Lung (tissue), 17 donors: ENCODE measurements at places on chromosomes 7 and 10.

DNA sequence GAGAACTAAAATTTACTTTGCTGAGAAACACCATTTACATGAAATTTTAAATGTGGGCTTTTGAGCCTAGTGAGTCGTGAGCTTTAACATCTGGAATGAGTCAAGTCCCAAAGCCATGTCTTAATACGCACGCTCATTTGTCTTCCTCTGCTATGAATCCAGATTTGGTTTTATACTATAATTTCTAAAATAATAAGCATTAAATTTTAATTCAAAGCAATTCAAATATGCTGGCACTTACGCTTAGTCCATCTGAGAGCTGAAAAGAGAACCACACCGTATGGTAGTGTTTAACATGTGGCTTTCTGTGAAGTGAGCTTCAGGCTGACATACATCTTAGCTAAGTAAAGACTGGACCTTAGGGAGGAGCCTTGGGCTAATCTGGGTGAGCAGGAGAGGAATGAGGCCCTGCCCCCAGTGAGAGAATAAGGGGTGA lies 52.2 kb downstream of the CUBN start:
- no peak for DNase-seq

DNA sequence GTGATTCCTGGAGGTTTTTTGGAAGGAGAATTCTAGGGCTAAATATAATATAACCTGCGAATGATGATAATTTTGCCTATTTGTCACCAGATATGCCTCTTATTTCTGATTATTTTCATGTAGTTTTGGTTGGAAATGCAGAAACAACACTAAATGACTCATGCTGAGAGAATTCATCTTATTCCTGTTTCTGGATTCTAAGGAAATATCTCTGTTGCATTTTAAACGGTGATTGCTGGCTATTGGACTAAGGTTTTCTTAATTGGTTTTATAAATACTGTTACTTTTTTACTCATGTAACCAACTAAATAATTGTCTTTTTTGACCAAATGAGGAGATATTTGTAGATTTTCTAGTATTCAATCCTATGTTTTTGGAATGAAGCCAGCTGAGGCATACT lies 204.9 kb upstream of the NPSR1 start:
- DNase-seq: no peak

DNA sequence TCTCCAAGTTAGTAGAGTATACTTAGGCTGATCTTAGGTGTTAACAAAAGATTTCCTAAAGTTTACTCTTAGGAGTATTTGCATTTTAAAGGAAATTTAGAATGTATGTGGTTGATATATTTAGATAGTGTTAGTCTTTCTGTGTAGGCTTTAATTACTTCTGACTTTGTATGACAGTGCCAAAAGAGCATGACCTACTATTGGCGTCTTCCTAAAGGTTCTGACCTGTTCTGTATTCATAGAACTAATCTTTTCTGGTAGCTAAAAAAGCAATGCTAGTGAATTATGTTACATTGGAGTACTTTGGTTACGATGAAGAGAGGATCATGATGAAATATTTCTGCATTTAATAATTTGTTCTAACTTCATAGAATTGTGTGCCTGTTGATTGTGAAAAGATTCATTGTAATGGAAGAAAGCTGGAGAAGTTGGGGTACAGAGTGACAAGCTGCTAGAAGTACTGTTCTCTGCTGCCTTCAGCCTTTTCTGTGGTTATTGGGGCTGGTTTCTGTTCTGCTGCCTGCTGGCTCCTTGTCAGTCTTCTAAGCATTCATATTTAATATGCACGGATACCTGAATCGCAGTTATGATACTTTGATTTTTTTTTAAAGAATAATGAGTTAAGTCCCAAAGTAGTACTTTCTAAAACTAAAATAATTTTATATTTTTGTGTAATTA lies 13.2 kb downstream of the WAC start:
- DNase-seq: no peak

DNA sequence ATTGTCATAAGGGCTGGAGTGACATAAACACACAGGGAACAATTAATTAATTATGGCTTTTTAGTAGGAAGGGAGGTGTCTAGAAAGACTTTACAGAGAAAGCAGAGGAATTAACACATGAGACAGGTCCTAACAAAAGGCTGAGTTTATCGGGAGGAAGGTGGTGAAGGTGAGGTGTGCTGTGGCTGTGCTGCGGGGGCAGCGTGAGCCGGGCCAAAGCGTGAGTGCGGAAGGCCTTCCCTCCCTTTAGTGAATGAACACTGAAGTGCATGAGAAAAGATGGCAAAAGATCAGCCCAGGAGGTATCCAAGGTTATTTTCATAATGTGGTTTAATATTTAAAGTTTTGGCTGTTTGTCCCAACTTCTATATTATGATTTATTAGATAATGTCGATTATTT lies 243.4 kb upstream of the PLXNA4 start:
- DNase-seq: no peak

GRCh38 chr7:111147708-111148533 lies 57.0 kb downstream of the LRRN3 start:
- DNase-seq: no peak

- DNase-seq: no peak
These were observed 122.3 kb downstream of the SH3PXD2A start for GRCh38 chr10:103733045-103733419.

GRCh38 chr10:67772151-67772550 lies 65.8 kb downstream of the DNAJC12 start:
- DNase-seq: no peak

DNA sequence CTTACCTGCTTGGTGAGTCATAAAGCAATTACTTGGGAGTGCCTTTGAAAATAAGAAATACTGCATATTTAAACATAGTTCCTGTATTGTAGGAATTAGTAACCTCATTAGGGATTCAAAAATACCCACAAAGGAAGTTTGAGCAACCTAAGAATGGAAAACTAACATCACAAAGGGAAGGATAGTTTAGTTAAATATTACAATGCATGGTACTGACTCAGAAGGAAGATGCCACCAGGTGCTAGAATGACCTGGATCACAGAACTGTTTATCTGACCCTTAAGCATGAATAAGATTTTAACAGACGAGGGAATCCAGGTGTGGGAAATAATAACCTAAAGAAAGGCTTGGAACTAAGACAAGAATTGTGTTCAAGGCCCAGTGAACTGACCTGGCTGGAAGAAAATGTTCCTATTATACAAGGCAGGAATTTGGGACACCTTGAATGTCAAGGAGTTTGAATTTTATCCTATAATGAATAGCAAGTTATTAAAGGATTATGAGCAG lies 106.4 kb downstream of the GSAP start:
- DNase-seq: no peak

DNA sequence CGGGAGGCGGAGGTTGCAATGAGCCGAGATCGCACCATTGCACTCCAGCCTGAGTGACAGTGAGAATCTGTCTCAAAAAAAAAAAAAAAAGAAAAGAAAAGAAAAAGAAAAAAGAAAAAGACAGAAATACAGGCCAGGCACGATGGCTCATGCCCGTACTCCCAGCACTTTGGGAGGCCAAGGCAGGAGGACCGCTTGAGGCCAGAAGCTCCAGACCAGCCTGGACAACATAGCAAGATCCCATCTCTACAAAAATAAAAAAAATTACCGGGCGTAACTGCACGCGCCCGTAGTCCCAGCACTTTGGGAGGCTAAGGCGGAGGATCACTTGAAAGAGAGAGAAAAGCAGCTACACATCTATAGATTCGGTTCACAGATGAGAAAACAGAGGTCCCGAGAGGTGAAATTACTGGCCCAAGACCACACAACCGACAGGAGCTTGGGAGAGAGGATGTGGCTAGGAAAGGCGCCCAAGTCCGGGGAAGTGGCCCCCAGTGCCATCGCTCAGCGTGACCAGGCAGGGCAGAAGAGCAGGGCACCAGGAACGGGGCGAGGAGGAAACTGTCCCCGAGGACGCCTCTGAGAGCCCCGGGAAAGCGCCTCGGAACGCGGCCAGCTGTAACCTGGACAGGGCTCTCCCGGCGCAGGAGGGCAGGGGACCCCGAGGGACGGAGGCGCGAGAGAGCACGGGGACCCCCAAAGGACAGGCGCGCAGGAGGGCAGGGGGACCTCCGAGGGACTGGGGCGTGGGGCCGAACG lies 612 bp downstream of the SNX8 start:
- no peak for DNase-seq

GRCh38 chr10:89805599-89806013 lies 104.2 kb downstream of the KIF20B start:
- DNase-seq: no peak

- DNase-seq: no peak
These were observed 1133.4 kb downstream of the XPNPEP1 start for GRCh38 chr10:108789919-108790318.

DNA sequence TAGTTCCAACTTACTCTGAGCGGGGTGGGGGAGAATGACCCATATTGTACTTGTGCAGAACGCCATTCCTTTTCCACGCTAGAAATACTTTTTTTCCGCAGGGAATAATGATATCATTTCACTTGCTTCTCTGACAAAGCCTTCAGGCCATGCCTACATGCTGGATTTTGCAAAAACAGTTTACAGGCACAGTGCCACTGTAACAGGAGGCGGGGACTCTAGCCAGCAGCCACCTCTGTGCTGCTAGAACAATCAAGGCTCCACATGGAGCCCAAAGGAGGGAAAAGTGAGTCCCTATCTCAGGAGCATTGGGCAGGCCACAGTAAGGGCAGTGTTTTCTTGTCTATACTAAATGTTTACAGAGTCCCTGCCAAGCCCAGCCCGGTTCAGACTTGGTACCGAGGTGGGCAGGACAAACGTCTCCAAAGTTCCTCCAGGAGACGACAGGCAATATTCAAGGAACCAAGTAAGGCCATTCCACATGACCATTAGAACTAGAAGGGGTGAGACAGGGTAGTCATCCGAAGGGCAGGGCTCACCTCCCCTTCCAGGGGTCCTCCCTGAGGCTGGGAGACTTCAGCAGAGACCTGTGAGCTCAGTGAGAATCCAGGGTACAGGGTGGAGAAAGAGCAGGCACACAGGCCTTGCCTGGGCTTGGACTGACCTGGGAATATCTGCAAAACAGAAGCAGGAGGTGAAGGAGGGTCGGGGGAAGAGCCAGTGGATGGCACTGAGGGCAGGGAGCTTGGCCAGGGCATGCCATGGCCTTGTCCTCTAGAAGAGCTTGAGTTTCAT lies 90.9 kb upstream of the NPS start:
- DNase-seq: no peak

- DNase-seq: peak; percentile 88
These were observed 80.9 kb upstream of the AGBL3 start for GRCh38 chr7:134905375-134905774.
